ENCODE measurements at places on chromosomes 12 and 14.

DNA sequence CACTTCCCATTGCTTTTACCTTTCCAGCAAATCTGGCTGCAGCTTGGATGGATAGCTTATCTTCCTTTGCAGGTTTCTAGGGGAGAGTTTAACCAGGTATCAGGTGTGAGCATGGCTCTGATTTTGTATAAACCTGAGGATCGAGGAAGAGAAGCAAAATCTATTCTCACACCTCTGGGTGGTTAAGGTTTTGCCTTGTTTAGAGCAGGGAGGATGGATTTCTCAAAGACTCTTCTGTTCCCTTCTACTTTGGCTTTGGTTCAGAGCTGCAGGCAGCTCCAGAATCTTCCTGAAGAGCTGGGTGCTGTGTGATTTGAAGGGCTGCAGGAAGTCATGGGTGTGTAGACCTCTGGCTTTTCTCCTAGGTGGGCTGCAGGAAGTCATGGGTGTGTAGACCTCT lies 1.7 kb downstream of the JDP2 start:
- H3K36me3 ChIP-seq = no peaks in the 10 kb centered on the region
- H3K27me3 ChIP-seq = peaks cover 39% of the 10 kb centered on the region
- no peak for DNase-seq

- no peaks in the 10 kb centered on the region for H3K4me1 ChIP-seq
- H3K27me3 ChIP-seq = peaks cover 3% of the 10 kb centered on the region
- DNase-seq = no peak
- H3K36me3 ChIP-seq = no peaks in the 10 kb centered on the region
- H3K4me3 ChIP-seq = no peak overlapping the region
Observed at GRCh38 chr14:31897581-31898186, 179.4 kb upstream of the ARHGAP5 start.

DNA sequence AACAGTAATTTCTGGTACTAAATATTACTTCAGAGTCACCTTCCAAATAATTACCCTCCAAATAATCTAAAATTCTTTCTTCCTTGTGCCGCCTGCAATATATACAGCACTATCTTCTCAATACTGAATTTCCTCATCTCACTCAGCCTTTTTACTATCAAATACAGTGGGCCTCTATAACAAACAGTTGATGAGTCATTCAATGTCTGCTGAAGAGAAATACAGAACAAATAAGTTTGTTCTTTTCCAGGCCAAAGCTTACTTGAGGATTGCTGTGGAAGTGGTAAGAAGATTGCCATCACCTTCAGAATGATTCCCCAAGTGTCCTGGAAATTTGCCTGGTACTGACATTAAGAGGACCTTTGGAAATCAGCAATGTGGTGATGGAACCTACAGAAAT lies 218.2 kb upstream of the ARHGAP5 start:
- no peak for DNase-seq
- peaks cover 68% of the 10 kb centered on the region for H3K36me3 ChIP-seq
- H3K4me3 ChIP-seq = no peak overlapping the region
- no peaks in the 10 kb centered on the region for H3K27me3 ChIP-seq

DNA sequence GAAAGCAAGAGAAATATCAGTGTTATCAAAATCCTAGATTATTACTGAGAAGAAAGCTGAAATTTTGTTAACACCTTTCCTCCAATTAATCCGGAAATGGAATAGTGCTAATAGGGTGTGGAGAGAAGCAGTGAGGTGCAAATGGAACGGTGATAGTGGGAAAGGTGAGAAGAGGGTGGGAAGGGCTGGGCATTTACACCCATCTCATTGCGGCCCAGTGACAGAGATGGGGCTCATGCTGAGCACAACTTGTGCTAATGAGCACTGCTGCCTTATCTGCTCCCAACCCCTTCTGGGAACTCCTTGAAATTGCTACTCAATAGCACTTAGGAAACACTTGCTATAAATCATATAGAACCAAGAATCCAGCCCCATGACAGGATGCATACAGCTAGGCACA lies 94.4 kb downstream of the PTPRR start:
- no peaks in the 10 kb centered on the region for H3K27me3 ChIP-seq
- H3K4me3 ChIP-seq = no peak overlapping the region
- no peaks in the 10 kb centered on the region for H3K36me3 ChIP-seq
- no peak overlapping the region for H3K27ac ChIP-seq
- DNase-seq = no peak
- no peaks in the 10 kb centered on the region for H3K4me1 ChIP-seq

DNA sequence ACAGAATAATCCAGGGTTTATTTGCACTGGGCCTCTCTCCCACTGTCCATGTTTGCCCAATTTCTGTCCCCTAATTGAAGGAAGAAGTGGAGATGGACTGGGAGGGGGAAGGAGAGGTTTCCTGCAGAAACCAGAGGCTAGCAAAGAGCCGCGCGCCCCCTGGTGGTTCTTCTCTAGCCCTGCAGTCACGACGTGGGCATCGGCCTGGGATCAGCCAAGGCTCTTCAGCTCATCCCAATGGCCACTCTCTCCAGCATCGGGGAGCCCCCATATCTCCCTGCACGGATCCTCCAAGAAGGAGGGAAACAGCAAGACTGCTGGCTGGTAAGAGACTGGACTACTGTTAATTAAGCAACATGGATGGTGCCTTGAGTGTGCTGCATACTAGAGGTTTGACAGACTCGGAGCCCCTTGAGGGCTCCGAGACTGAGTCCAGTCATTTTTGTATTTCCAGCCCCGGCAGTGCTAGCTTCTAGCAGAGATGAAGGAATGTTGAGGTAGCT lies 18.7 kb downstream of the ZBTB39 start:
- H3K27me3 ChIP-seq = no peaks in the 10 kb centered on the region
- peaks cover 15% of the 10 kb centered on the region for H3K4me1 ChIP-seq
- no peak overlapping the region for H3K4me3 ChIP-seq
- no peak overlapping the region for H3K27ac ChIP-seq

Data from activated T-cell treated with anti-CD3 and anti-CD28 coated beads, Interleukin-2, amount 50 U/mL, for 24 hours (primary cell).